Spinal cord (tissue), 10 donors: ENCODE measurements at places on chromosomes 2 and 18. TPM values are rescaled to one million over a fixed set of nuclear protein-coding genes. Genes with fewer than 3 reads are reported as not detected.

Gene RBM45
- 17.4 TPM for polyA plus RNA-seq

DNA sequence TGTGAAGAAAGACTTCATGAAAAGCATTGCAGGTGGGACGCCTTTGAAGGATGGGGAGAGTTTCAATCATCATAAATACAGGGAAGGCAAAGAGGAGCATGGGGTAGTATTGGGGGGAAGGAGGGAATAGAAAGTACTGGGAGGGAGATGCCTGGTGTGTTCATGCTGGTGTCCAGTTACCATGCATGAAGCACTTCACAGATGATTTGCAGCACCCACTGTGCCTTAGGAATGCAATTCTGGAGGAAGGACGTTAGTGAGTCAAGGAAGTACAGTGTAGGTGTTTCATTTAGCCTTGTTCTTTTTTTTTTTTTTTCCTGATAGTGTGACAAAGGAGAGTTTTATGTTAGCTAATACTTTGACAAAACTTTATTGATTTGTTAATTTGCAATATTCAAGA lies 36.8 kb downstream of the ADAM23 start:
- no peak for DNase-seq

- DNase-seq: no peak
Measured at GRCh38 chr18:35158728-35159450, 81.9 kb upstream of the ZNF397 start.

DNA sequence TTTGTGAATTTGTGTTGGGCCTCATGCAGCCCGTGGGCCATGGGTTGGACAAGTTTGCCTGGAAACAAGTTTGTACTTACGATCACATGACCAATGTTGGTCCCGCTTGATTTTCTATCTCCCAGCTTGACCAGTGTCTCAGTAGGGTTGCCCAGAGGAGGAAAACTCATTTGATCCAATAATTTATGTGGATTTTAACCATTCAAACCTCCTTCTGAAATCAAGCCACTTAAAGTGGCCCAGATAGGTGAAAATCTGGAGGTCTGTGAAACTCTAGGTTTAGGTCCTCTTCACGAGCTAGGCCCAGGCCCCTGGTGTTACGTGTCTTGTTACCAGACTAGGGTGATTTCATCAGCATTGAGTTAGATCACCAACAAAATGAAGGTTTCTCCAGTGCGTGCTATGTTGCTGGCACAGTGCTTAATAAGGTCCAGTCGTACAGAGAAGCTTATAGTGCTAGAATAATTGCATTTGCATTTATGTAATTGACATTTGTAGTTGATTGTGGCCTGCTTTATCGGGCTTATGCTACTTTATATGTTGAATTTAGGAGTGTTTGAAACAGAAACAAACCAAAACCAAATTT lies 4.4 kb downstream of the ACTR2 start:
- no peak for DNase-seq

- DNase-seq: no peak
Measured at GRCh38 chr2:68706637-68707036, 28.0 kb upstream of the ARHGAP25 start.

GRCh38 chr18:31649978-31650719 lies 34.2 kb downstream of the B4GALT6 start:
- DNase-seq: no peak

Gene ZSWIM2
- 0.55 TPM for polyA plus RNA-seq

Gene LINC00305
- not detected for polyA plus RNA-seq

DNA sequence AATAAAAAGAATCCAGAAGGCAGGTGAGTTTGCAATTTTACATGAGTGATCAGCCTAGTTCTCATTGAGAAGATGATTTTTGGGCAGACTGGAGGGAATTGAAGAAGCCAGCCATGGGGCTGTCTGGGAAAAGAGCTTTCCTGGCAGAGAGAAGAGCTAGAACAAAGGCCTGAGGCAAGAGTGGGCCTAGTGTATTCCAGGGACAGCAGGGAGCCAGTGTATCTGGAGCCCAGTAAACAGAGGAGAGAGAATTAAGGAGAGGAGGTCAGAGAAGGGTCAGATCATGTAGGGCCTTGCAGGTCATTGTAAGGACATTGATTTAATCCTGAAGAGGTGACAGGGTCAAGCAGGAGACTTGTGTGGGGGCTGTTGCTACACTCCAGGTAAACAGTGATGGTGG lies 195.8 kb downstream of the SATB2 start:
- no peak for DNase-seq

DNA sequence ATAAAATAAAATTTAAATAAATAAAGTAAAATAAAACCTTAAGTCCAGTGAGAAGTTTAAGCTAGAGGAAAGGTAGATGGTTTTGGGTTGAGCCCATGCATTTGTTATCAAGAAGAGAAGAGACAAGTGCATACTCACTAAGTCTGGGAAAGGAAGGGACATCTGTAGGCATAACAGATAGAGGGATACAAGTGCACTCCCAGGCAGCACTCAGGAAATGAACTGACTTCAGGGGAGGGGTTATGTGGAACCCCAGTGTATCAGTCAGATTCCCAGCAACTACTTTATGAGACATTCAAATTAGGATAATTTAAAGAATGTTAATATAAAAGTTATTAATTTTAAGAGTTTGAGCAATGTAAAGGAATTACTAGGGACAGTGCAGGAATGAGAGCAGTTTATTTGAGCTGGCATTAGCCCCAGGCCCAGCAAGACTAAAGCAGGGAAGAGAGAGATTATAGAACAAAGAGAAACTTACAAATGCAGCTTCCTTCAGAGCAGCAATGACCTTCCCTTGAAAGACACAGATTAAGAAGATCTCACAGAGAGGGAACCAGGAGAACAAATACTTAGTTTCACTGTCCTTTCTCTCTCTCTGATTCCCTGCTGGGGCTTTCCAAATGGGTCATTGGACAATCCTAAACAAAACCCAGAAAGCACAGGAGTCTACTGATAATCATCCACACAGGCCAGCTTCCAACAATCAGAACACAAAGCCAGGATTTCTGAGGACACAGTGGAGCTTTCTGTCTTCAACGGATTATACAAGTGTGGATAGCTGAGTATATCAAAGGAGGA lies 109.7 kb downstream of the ERBB4 start:
- DNase-seq: peak; percentile 47

DNA sequence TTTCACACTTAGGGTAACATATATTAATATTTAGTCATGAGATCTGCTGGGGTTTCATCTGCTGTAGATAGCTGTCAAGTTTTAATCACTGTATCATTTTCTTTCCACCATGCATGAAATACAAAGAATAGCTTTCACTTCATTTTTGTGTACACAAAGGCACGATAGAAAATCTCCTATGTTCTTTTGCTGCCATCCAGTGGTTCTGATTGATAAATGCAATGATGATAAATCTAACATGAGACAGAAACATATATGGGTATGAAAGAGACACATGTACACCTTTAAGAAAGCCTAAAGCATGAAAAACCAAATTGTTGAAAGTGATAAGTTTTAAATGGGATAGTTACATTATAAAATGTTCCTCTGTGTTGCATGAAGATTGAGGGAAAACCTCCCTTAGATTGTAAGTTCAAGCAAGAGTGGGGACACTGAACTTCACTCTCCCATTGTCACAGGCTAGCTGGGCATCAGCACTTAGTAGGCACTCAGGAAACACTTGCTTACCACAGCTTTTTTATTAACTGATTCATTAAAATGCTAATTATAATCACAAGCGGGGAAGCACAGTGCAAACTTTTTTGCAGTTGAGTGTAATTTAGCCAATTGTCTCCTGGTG lies 31.2 kb downstream of the C1D start:
- peak; percentile 55 for DNase-seq

- DNase-seq: peak; percentile 63
Measured at GRCh38 chr18:32629981-32630700, 142.7 kb downstream of the KLHL14 start.

DNA sequence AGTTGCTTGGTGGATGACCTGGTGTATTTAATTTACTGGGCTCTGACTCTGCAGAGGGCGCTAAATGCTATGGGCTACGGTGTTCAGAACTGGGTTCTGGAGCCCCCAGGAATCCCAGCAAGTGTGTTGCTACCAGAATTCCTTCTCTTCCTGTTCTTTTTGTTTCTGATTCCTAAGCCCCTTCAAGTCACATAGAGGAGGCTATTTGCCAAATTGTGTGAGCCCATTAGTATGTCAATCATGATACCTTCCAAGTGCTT lies 358.2 kb upstream of the SPRED2 start:
- no peak for DNase-seq

Gene B3GNT7
- polyA plus RNA-seq: 12.4 TPM

Gene DNAJC5G
- 0.48 TPM for polyA plus RNA-seq

- DNase-seq: peak; percentile 57
Measured at GRCh38 chr2:133599811-133600210, 31.5 kb upstream of the NCKAP5 start.

Gene HOXD9
- polyA plus RNA-seq: 3.2 TPM

GRCh38 chr2:31089645-31090044 lies 48.6 kb downstream of the GALNT14 start:
- DNase-seq: no peak

DNA sequence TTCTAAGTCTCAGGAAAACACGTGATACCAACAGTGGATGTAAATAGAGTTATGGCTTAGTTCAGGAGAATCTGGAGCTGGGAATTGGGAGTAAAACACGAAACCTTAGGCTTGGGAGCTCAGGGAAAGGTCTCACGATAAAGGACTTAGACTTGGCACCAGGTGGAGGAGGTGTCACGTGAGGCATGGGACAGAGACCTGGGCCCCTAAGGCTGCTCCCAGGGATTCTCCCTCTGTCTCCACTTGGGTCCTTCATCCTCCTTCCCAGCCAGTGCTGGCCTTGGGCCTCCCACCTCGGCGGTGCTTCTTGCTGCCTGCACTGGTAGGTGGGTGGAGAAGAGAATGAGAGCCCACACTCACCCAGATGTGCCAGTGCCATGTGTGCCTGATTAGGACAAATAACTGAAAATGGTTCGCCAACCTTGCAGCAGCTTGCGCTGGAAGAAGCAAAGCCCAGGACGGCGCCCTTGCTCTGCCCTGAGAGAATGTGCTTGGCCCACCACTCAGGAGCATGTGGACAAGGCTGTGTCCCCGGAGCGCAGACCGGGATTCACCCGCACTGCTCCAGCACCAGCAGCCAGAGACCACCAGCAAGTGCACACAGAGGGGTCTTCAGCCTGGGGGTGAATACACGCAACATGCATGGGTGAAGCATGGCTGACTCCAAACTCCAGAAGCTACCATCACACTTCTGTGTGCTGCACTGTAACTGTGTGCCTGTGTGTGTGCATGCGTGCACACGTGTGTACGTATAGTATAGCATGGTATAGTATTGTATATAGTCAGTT lies 48.1 kb downstream of the PSMG2 start:
- DNase-seq: no peak

Gene ITGB6
- 0.19 TPM for polyA plus RNA-seq

DNA sequence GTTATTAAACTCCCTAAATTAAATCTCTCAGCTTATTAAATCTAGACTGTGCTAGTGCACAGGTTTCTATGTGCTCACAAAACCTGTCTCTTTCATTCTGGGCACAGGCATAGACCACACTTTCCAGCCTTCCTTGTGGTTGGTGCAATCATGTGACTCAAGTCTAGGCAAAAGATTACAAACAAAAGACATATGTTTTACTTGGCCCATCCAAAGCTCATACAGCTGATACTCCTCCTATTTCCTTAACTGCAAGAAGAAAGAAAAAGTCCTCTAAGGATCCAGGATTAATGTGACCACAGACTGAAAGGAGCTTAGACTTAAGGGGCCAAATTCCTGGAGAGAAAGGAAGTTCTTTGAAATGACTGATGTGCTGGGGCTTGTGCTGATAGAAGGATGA lies 731.3 kb upstream of the RAB6C start:
- DNase-seq: no peak

Gene NAT8
- 1.00 TPM for polyA plus RNA-seq

DNA sequence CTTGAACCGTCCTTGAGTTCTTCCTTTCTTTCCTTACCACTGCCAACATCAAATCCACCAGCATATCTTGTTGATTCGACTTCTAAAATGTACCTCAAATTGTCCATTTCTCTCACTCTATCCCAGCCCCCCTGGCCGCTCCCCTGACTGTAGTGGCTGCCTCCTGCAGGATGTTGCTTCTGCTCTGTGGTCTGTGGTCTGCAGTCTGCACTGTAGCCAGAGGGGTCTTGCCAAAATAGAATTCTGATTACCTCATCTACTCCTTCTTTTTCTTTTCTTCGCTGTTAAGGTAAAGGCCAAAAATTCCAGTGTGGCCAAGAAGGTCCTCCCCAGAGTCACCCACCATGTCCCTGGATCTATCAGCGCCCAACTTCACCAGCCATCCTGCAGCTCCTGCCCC lies 79.5 kb upstream of the ALPP start:
- DNase-seq: no peak

DNA sequence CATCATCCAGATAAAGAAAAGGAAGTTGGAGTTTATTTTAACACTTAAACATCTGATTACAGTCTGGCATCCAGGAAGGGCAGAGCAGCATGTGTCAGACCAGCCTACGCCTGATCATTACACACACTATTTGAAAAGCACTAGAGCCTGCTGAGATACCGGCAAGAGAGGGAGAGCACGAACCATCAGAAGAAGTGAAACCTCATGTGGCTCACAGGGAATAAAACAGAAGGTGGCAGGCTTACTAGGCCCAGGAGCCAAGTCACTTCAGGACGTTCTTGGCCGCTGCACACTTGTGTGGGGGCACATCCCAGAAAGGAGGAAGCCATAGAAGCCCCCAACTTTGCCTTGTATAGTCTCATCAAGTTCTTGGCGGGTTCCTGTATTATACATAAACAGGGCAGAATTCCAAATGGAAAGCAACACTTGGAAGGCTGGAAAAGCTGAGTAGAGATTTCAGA lies 105.5 kb downstream of the UGGT1 start:
- DNase-seq: no peak

- DNase-seq: no peak
Measured at GRCh38 chr18:42290318-42291307, 335.6 kb downstream of the PIK3C3 start.

DNA sequence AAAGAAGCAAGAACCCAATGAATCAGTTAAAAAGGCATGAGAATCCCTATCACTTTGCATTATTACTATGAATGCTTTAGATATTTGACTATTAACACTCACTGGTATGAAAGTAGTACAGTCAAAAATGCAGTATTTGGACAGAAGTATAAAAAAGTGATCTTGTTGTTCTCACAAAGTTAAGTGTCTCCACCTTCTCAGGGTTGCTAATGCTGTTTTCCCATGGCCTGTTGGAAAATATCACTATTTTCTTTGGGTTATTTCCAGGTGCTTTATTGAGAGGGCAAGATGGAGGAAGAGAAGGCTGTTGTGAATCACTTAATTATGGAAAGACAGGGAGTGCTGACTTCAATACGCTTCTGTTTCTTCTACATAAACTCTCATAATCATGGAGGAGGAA lies 13.6 kb upstream of the CREB1 start:
- no peak for DNase-seq

GRCh38 chr2:37874470-37874869 lies 50.6 kb upstream of the RMDN2 start:
- DNase-seq: no peak

Gene YIPF4
- 45.7 TPM for polyA plus RNA-seq

- DNase-seq: no peak
Measured at GRCh38 chr2:154386186-154386585, 312.3 kb upstream of the KCNJ3 start.

DNA sequence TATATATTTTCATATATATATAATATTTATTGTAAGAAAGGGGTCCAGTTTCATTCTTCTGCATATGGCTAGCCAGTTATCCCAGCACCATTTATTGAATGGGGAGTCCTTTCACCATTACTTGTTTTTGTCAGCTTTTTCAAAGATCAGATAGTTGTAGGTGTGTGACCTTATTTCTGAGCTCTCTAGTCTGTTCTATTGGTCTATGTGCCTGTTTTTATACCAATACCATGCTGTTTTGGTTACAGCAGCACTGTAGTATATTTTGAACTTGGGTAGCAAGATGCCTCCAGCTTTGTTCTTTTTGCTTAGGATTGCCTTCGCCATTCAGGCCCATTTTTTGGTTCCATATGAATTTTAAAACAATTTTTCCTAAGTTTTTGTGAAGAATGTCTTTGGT lies 320.1 kb downstream of the CDH2 start:
- DNase-seq: no peak

Gene PSMA8
- polyA plus RNA-seq: 0.21 TPM
